ENCODE measurements at places on chromosomes 12 and 14.
A peak's percentile ranks its signal among the peaks of the same experiment; 100 is the strongest.

GRCh38 chr14:99185436-99186068 is 86.4 kb downstream of the BCL11B start:
- DNase-seq: no peak

GRCh38 chr12:129246630-129247029 is 393.4 kb downstream of the GLT1D1 start:
- DNase-seq: no peak

- DNase-seq: no peak
Measured at GRCh38 chr14:32183151-32184058, 18.4 kb upstream of the RNU6-7 start.

- DNase-seq: no peak
Measured at GRCh38 chr14:72024043-72024407, 91.8 kb downstream of the RGS6 start.

GRCh38 chr12:107329569-107330324 is 236.4 kb upstream of the CRY1 start:
- no peak for DNase-seq

GRCh38 chr12:114625294-114625851 is 58.6 kb downstream of the TBX3 start:
- DNase-seq: no peak

DNA sequence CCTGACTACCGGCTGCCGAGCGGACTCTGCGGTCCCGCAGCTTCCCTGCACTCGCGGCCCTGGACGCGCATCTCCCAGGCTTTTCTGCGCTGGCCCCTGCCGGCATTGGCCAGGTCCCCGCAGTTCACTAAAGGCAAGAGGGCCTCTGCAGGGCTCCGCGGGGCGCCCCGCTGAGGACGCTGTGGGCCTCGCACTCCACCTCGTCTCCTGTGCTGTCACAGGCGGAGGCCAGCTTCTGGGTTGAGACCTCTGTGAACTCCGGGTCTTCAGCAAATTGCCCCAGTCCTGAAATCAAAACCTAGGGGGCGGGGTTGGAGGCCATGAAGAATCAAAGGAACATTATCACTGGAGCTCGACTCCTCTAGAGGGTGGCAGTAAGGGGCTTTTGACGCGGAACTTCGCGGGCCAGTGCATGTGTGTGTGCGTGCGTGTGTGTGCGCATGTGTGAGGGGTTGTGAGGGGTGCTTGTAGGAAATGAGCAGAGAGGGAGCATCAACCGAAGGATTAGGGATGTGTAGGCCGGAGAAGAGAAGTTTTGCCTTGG is 68.5 kb upstream of the CAPRIN2 start:
- DNase-seq: no peak

GRCh38 chr12:123489580-123489979 is 31.6 kb downstream of the SNRNP35 start:
- no peak for DNase-seq

DNA sequence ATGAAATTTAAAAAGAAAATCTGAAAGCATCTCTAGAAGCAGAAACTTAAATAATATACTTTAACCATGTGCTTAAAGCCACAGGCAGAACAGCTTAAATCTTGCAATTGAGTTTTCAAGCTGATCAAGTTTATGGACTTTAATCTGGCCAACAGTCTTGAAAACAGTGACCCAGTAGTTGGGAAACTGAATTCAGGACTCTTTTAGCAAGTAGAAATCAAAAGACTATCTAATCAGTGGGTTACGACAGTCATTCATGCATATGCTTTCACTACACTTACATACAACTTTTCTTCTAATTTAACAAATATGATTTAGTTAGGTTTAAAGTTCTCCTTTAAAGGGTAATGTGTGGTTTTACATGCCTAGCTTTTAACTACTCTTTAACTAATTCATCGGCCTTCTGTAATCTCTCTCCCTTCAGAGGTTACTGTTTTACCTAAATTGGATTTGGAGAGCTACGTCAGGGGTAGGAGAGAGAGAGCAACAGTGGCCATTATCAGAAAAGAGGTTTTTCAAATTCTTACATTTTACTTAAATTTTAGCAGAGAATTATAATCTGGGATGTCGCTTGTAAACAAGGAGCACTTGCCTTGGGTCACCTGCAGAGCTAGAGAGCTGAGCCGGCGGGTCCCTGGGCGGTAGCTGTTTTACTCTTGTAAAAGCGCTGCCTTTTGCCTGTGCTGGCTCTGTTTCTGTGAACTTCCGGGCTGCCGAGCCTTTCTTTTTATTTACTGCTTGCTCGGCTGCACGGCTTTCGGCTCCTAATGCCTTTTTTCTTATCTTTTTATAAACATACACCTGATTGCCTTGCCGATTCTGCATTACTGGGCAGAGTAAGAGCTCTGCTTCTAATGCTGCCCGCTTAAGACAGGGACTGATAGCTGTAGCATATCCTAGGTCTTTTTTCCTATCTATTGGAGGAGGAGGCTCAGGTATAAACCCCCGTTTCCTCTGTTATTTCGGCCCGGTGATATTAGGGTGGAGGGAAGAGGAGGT is 17.4 kb upstream of the LYZ start:
- DNase-seq: peak; percentile 83

GRCh38 chr14:80491131-80491530 is 279.8 kb upstream of the DIO2 start:
- no peak for DNase-seq

- no peak for DNase-seq
Measured at GRCh38 chr14:101471723-101472517, 89.4 kb upstream of the DIO3 start.

DNA sequence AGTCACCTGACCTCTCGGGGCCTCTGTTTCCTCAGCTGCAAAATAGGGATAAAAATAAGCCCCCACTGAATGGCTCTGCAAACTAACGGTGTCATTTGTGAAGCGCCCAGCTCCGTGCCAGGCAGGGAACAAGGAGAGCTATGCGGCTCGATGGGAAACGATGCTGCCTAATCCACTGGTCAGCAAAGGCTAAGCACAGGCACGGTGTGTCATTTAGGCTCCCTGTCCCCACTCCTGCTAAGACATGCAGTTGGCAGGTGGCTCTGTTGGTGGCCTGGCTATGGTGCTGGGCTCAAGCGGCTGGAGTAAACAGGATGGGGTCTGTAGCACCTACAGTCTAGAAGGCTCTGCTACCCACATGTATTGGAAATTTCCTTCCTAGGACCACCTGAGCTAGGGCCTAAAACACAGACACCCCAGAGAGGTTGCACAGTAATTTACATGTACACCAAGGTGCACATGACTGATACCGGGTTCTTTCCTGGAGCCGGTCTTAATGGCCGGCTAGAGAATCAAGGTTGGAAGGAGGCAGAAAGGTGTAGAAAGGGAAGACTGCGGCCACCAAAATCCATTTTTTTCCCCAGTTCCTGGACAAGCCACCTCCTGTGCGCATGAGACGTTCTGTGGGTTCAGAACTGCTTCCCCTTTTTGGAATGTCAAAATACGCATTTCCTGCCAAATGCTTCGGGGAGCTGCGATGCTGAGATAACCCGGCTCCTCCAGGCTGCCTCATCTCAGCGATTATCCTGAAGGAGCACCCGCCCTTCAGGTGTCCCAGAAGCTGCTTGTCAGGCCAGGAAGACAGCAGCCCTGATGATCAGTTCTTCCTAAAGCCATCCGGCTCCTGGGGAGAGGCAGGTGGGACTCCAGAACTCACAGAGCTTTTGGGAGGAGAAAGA is 1.0 kb downstream of the CACNA2D4 start:
- no peak for DNase-seq

GRCh38 chr12:131384544-131384855 is 326.4 kb upstream of the SFSWAP start:
- DNase-seq: no peak

DNA sequence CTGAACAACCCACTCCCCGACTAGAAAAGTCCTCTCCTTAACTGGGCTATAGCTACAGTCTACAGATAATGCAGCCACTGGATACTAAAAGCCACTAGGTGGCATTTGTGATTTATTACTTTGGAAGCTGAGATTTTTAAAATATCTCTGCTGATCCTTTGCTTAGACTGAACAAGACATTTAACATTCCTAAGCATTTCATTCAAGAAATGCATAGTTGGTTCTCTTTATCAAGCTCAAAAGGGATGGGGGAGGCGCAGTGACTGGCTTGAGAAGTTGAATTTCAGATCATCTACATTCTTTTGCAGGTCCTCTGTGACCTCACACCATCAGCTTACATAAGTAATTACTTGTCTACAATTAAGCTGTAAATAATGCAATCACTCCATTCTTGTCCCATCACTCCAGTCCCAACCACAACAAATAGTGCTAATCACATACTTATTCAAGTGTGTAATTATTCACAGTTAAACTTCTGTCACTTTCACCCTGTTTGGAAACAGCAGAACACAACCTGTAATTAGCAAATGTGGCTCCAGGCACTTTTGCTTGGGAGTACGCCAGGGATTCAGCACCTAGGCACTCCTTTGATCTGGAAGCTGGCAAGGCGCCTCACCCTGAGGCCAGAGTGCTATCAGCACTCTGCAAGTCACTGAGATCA is 203.6 kb downstream of the NOVA1 start:
- no peak for DNase-seq

GRCh38 chr14:71942904-71943694 is 10.9 kb downstream of the RGS6 start:
- DNase-seq: no peak

DNA sequence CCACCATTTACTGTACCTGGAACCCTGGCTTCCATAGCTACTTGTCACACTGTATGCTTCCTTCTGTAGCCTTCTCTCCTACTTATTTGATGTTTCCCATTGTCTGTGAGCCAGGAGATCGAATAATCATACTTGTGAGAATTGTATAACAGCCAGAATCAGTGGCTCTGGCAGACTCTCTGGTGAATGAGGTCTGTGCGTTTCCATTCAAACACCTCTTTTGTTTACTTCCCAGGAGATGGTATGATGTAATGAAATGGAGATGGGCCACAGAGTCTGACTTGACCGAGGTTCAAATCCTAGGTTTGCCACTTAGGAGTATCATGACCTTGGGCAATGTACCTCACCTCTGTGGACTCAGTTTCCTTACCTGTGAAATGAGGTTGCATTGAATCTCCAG is 35.7 kb upstream of the CLMN start:
- no peak for DNase-seq

GRCh38 chr12:1325666-1326065 is 268.7 kb downstream of the FBXL14 start:
- DNase-seq: no peak

DNA sequence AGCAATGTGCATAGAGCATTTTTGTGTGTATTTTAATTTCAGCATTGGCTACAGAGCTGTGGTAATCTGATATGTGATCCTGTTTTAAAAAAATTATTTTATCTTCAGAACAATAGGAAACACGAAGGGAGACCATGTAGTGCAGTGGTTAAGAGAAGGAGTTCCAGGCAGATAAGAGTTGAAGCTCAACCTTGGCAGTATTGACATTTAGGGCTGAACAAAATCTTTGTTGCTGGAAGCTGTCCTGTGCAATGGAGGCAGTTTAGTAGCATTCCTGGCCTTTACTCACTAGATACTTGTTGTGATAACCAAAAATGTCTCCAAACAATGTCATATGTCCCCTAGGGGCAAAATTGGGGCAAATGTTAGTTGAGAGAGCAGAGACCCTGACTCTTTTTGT is 59.2 kb downstream of the CHST11 start:
- no peak for DNase-seq

GRCh38 chr12:29216797-29217575 is 67.9 kb downstream of the FAR2 start:
- no peak for DNase-seq

- peak; percentile 86 for DNase-seq
Measured at GRCh38 chr12:123972457-123973401, at the start of the genes CCDC92 and ZNF664. Gene CCDC92, minus strand, starts transcription at chr12:123972831. Its CDS starts 28,526 bp downstream, at chr12:123944305. Gene ZNF664, plus strand, starts transcription at chr12:123973215. Its CDS starts 38,930 bp downstream, at chr12:124012145.

DNA sequence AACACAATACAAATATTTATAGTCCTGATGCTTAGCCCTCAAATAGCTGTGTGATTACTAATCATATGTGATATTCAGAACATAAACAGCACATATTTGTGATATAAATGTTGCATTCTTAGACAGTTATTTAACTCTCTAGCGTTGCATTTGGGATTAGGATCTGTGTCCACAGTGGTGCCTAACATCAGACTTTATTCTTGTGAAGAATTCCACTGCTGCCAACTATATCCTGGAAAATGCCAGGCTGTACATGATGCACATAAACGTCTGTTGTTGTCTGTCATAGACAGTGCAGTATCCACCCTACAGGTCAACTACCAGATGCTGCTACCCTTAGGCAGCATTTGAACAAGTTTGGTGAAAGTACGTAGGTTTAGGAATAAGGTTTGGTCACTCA is 39.0 kb downstream of the SLC38A4 start:
- no peak for DNase-seq

GRCh38 chr12:12502815-12503151 is 59.9 kb downstream of the DUSP16 start:
- DNase-seq: no peak

- no peak for DNase-seq
Measured at GRCh38 chr14:73757381-73757780, 43.2 kb upstream of the PNMA1 start.

DNA sequence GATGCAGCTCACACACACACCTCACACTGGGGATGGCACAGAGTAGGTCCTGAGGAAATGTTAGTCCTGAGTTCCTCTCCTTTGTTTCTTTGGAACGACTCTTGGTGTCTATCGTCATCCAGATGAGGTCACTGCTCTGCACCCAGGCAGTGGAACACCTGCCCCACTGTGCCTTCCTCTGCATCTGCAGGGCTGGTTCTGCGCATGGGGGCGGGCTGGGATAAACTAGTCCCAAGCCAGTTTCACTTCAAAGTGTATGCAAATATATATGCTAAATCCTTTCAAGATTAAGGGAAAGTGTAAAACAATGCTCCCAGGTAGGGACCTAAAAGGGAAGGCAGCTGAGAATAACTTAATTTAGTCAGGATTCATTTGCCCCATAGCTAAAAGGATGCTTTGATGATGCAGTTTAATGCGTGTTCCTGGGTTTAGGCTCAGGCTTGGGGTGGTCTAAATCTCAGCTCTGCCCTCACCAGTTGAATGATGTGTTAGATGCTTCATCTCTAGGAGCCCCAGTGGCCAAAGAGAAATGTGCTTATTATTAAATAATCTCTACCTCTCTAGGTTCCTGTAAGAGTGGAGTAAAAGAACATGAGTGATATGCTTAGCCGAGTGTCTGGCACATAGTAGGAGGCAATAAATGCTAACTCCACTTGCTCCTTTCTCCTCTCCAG is 47.1 kb upstream of the OVCH1 start:
- no peak for DNase-seq

DNA sequence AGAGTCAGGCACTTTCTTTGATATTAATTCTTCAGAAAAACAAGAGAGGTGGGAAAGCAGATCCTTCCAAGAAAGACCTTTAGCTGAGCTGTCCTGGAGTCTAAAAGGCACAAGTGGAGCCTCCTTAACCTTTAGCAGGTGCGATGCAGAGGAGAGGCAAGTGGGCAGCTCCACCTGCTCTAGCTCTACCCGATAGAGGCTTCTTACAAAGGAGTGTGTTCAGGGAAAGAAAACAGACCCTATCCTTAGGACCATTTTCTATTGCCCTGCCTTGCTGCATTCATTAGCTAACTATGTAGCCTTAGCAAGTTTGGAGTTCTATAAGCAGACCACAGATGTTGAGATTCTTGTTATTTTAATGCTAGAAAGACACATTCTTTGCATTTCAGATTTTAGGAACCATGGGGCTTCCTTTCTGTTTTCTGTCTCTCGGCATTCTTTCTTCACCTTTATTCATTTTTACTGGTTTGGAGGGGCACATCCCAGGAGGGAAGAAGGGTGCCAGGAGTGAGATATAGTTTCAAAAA is 214.5 kb downstream of the EGLN3 start:
- no peak for DNase-seq

All from stimulated activated naive CD4-positive, alpha-beta T cell (primary cell).